Cardiac muscle cell (in vitro differentiated cells and primary cell): ENCODE measurements at places on chromosomes 3 and 15.

- DNase-seq: peak; percentile 32
Observed at GRCh38 chr3:72973031-72973723, 23.4 kb upstream of the PPP4R2 start.

DNA sequence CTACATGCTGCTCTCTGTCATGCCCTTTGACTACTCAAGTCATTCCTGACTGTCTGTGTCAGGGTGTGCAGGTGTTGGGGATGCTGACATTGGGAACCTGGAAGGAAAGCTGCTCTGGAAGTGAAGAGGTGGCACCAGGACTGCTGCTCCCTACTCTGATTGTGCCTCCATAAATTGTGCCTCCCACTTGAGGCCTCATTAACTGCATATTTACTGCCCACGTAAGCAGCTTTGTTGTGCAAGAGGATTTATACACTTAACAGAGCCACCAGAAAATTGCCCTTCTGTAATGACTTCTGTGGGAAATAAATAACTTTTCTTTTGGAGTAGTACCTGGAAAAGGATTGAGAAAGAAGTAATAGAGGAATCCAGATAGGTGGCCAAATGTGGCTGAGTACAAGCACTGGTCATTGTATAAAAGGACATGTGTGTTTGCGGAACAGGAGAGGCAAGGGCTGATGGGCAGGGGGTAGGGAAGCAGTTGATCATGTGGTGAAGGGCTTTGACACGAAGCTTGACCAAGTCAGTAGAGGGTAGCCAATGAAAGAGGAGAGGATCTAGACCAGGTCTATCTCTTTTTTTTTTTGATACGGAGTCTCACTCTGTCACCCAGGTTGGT lies 24.8 kb downstream of the IL20RB start:
- no peak for DNase-seq

- DNase-seq: no peak
Observed at GRCh38 chr3:102526865-102527264, 92.0 kb downstream of the ZPLD1 start.

- no peak for DNase-seq
Observed at GRCh38 chr3:6362406-6362805, 498.5 kb upstream of the GRM7 start.

DNA sequence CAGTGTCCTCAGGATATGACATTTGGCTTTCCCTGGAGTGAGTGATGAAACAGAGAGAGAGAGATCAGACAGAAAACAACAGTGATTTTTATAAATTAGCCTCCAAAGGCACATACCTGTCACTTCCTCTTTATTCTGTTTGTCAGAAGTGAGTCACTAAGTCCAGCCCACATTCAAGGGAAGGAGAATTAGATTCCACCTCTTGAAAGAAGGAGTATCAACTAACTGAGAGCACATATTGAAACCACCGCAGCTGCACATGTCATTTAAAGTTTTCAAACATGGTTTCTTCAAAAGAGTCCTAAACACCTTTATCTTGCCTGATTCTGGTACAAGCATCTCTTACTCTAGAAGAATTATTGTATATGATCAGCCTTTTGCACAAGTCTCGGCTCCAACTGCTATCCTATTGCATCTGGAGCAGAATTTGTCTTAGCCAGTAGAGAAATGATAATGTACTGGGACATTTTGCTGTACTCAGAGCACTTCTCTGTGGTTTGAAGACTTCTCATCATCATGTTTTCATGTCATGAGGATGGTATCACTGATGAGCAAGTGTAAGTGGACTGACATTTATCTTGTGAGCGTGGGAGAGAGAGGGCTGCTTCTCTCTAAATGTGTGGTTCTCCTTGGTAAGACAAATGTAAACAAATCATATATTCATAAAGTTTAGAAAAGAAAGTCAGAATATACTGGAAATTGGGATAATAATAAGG lies 338.9 kb upstream of the CFAP20DC start:
- no peak for DNase-seq
